CD8-positive, alpha-beta memory T cell (primary cell): ENCODE measurements at places on chromosomes 6 and 20. TPM values are rescaled to one million over a fixed set of nuclear protein-coding genes. Genes with fewer than 3 reads are reported as not detected.

TBXT gene
- polyA plus RNA-seq = not detected

- DNase-seq = no peak
Observed at GRCh38 chr20:40977218-40977617, 51.4 kb upstream of the TOP1 start.

- no peak for DNase-seq
Observed at GRCh38 chr6:132669690-132670291, 10.8 kb upstream of the TAAR1 start.

DNA sequence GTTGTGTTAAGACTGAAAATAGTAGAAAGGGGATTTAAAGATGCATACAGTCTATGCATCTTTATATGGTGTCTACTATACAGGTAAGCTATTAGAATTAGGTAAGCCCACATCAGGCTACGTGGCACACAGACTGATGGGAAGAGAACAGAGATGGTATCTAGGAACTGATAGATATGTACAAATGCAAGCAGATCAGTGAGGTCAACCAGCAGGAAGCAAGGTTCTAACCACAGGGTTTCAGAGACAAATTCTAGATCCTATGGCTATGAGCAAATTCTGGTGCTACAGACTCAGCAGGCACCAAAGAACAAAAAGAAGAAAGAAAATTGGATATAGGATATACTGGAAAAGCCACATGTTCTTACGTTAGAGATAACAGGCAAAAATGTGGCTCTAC, 110.6 kb downstream of the TRDN start:
- no peak for DNase-seq

- no peak for DNase-seq
Observed at GRCh38 chr6:29131691-29132090, 23.8 kb downstream of the OR2J3 start.

DNA sequence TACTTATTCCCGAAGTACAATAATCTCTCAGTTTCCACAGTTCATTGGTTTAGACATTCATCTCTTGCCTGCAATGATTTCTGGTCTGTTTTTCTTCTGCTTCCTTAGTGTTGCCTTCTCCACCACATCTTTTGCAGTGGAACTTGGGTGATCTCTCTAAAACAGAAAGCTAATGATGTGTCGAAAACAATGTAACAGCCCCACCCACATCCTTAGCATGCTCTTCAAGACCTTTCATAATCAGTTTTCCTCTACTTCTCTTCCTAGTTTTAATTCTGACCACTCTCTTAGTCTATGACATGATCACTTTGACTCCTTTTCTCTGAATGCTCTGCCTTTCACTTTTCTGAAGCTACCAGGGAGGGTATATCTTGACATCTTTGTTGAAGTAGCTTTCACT, 1007.9 kb upstream of the CITED2 start:
- no peak for DNase-seq

DNA sequence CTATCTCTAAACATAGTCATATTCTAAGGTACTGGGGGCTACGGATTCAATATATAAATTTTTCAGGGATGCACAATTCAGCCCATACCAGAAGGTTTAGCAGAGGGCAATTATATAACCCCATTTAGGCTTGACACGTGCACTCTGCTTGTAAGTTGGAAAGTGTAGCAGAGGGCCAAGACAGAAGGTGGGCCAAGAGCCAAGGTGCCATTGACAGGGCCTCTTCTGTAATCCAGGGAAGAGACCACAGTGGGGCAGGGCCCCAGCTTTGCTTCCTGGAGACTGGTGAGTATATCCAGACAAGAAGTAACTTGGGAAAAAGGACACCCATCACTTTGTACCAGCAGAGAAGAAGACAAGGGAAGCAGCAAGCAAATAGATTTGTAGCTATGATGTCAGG, 672.4 kb upstream of the MARCKS start:
- no peak for DNase-seq

- DNase-seq = no peak
Observed at GRCh38 chr20:44981736-44982406, 15.6 kb downstream of the STK4 start.

GRCh38 chr6:166989427-166990032, 9.7 kb upstream of the CEP43 start:
- peak; percentile 54 for DNase-seq

PEX3 gene
- polyA plus RNA-seq = 20.4 TPM

PAQR8 gene
- 17.9 TPM for polyA plus RNA-seq

DNA sequence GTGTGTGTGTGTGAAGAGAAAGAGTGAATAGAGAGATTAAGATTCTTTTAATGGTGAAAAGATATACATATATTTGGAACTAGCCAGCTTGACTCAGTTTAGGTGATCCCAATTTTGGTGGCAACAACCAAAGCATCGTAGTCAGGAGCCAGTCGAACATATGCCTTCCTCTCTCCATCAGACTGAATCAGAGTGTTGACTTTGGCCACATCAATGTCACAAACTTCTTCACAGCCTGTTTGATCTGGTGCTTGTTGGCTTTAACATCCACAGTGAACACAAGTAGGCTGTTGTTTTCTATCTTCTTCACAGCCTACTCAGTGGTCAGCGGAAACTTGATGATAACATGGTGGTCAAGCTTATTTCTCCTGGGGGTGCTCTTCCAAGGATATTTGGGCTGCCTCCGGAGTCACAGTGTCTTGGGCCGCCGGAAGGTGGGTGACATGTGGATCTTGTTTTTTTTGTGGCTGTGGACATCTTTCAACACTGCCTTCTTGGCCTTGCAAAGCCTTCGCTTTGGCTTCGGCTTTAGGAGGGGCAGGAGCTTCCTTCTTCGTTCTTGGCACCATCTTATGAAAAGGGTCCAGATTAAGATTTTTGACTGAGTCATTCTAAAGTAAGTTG, 3.4 kb downstream of the HLA-F start:
- DNase-seq = no peak

DNA sequence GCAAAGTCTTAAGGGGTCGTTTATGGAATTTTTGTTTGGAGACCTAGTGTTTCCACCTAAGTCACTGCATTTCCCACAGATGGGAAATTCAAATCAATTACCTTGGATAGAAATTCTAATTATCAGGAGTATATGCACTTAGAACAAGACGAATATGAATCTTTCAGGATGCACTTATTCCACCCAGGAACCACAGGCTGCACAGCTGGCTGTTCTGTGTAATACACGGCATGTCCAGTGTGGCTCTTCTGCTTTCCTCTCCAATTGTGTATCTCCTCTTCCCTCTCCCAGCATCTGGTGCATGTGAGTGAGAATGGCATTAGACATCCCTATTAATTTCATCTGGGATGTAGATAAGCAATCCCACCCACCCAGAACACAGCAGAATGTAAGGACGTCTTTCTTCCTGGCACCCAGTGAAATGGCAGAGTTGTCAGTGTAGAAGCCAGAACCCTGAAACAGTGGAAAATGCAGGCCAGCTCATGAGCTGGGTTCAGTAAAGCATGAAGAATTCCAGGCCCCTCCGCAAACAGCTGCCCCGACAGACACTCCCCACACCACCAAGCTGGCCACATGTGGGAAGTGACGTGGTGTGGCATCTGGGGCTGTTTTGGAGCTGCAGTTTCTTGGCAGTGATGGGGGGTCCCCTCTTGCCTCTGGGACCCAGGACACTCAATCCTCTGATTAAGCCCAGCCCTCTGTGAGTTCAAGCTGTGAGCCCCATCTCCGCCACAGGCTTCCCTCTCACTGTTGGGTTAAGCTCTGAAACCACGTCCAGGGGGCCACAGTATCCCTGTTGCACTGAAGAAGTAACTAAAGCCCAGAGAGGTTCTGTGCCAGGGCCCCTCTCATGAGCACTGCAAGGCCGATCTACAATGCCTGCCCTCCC, 180.1 kb upstream of the CST7 start:
- no peak for DNase-seq

GRCh38 chr6:144469144-144469575, 184.0 kb downstream of the UTRN start:
- no peak for DNase-seq

DNA sequence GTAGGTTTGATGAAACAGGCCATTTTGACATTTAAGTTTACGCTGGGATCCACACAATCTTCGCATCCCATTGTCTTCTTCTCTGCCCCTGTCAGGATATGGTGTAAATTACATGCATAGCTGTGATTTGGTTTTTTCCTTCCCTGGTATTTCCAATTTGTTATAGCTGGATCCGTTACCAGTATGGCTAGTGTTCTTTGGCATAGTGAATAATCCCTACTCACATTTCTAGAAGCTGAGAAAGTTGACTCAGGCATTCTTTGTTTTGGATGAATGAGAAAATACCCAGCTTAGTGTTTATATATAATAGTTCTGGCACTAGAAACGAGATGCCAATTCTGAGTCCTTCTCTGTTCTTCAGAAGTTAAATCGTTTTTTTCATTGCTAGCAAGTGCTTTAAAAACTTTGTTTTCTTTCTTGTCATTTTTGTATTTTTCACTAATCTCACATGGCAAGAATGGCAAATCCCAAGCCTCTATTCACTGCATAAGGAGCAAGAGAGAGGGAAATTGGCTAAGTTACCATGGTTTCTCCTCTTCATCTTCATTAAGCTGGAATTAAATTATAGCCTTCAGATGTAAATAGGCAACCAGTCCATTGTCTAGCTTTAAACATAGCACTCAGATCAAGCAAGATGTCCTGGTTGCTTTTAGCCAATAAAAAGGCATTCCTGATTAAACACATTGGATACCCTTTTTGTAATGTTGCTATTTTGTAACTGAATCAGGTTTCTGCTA, 91.9 kb upstream of the LAMP5 start:
- no peak for DNase-seq

DNA sequence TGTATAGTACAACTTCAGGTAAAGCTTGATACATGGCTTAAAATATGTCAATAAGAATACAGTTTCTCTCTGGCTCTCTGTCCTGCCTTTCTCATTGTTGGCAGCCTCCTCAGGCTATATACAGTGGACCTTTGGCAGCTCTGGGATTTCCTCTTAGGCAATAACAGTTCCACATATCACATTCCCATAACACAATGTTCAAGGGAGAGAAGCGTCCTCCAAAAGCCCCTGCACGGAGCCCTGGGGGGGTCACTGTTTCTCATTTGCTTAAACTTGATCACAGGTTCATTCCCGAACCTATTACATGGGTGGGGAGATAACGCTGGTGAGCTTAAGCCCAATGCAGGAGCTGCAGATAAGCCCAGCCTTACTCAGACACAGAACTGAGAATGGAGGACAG, 4.4 kb upstream of the FLRT3 start:
- no peak for DNase-seq

DNA sequence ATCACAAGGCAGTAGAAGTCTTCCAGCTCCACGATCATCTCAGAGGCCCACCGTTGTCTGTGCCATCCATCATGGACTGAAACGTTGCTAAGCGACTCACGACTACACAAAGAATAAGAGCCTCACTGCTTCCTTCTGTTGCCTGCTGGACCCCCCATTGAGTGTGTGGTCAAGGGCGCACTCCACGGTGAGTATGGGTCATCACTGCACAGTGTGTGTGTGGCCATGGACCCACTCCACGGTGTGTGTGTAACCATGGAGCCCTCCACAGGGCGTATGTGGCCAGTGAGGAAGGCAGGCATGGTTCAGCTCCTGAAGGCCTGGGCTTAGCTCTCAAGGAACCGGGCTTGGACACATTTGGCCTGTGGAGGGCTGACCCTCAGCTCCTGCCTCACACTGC, 123.4 kb upstream of the AFDN start:
- no peak for DNase-seq

GTSF1L gene
- polyA plus RNA-seq = not detected

DNA sequence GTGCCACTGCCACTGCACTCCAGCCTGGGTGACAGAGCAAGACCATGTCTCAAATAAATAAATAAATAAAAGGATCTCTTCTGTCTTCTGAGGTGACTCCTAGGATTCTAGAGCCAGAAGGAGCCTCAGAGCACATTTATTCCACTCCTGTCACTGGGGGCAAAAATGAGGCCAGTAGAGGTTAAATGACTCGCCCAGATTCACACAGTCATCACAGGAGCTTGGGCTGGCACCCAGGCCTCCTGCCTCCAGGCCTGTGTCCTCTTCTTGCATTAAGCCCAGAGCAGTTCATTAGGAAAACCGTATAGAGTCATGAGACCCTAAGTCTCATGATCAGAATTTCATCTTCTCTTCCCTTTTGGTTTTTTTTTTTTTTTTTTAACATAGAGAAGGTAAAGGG, 243.3 kb downstream of the NRN1 start:
- DNase-seq = no peak

- DNase-seq = no peak
Observed at GRCh38 chr20:48791014-48791413, 36.8 kb downstream of the PREX1 start.

C6orf163 gene
- polyA plus RNA-seq = 0.16 TPM

DNA sequence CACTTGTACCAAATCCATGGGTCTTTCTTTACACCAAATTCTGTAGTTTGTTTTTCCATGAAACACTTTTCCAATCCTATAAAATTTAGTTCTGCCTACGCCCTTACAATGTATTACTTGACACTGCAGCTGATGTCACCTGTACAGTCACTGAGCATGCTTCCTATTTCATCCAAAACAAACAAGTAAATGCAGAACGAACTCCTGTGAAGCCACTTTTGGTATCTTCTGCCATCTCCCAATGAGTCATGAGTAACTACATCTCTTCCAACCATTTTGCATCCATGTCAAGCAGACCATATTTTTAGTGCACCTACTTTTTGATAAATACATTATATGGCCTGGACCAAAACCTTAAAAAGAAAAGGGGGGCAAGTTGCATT, 42.4 kb downstream of the HDDC2 start:
- DNase-seq = no peak

REM1 gene
- not detected for polyA plus RNA-seq

DNA sequence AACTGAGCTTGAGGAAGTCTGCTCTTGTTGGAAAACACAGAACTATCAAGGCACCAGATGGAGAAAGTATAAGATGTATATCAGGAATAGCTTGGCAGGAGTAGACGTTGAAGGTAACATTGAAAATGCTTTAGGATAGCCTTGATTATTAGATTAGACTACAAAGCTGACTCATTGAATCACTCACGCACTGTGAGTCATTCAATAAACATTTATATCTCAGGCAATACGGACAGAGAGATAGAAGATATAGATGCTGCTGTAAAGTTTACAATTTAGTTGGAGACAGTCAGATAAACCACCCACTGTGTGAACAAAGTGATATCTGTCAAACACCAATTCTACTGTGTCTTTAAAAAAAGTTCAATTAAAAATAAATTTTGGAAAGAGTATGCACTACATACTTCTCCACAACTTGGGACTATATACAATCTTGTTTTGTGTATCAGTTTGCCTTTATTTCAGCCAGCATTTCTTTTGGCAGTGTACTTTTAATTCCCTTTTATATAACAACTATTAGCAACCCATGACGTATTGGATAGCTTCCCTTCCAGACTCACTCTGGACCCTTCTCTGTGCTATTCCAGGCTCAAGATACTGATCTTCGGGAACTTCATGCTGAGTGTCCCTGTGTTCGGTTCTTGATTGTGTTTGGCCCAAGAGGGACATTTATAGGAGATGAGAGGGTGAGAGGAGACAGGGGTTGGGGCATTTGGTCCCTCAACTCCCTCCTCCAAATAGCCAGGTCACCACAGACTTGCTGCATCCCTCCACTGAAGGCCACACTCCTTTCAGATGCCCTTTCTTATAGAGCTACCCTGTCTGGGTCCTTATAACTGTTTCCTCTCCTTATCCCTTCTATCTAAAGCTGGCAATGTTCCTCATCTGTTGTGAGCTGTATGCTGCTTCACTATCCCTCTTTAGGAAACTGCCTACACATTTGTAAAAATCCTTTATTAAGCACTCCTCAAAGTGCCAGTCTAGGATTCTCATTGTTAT, 176.6 kb upstream of the PTPRK start:
- DNase-seq = no peak
